Dermis lymphatic vessel endothelial cell (primary cell): ENCODE measurements at places on chromosomes 1 and 21. TPM values are rescaled to one million over a fixed set of nuclear protein-coding genes. Genes with fewer than 3 reads are reported as not detected.

Gene IL23R
- total RNA-seq: not detected in 2 replicates

Gene PRUNE1
- 5.6 and 6.3 TPM in 2 replicates for total RNA-seq

Gene RHD
- 0.09 and 0.33 TPM in 2 replicates for total RNA-seq

Gene OR2G6
- not detected in 2 replicates for total RNA-seq

Gene CFAP74
- total RNA-seq: not detected in 2 replicates

Gene SAMD13
- 0.43 and 1.0 TPM in 2 replicates for total RNA-seq

Gene ANKRD35
- under 0.01 TPM in 1 of 2 replicates, not detected in the other for total RNA-seq

Gene TRIM17
- total RNA-seq: not detected in 2 replicates

Gene PRPF38A
- 12.9 and 15.0 TPM in 2 replicates for total RNA-seq

Gene UQCRHL
- total RNA-seq: 4.8 and 6.6 TPM in 2 replicates

Gene CD101
- total RNA-seq: 0.76 and 0.95 TPM in 2 replicates

Gene PSRC1
- 1.0 and 1.3 TPM in 2 replicates for total RNA-seq

Gene TMPRSS2
- not detected in 2 replicates for total RNA-seq

Gene SRGAP2C
- total RNA-seq: 33.2 and 54.7 TPM in 2 replicates

Gene CHML
- total RNA-seq: 10.3 and 14.0 TPM in 2 replicates

Gene ADAMTS4
- total RNA-seq: 10.0 and 13.3 TPM in 2 replicates

Gene CNIH4
- total RNA-seq: 85.8 and 96.3 TPM in 2 replicates

Gene MSH4
- total RNA-seq: 0.11 and 0.17 TPM in 2 replicates

Gene GIPC2
- total RNA-seq: 39.4 and 41.4 TPM in 2 replicates

Gene MIB2
- 33.8 and 35.0 TPM in 2 replicates for total RNA-seq

Gene HUNK
- total RNA-seq: under 0.01 TPM in 2 replicates

Gene KRTAP10-9
- not detected in 2 replicates for total RNA-seq

Gene BARHL2
- not detected in 2 replicates for total RNA-seq

Gene GJB3
- total RNA-seq: under 0.01 and 0.09 TPM in 2 replicates

Gene LRRC38
- total RNA-seq: 0.11 TPM in 1 of 2 replicates, not detected in the other

Gene RGL1
- 17.7 and 39.5 TPM in 2 replicates for total RNA-seq

Gene S100A12
- total RNA-seq: not detected in 2 replicates

Gene RIMS3
- total RNA-seq: 0.43 TPM in 2 replicates

Gene NCMAP
- total RNA-seq: not detected in 2 replicates

Gene NR5A2
- total RNA-seq: 1.8 and 2.5 TPM in 2 replicates

Gene GPR37L1
- total RNA-seq: not detected in 2 replicates

Gene FMO5
- total RNA-seq: 2.9 and 3.9 TPM in 2 replicates

Gene PAPPA2
- total RNA-seq: under 0.01 and 0.09 TPM in 2 replicates

Gene DLGAP3
- total RNA-seq: not detected in 2 replicates

Gene ANGPTL7
- total RNA-seq: not detected in 2 replicates

Gene GJA5
- under 0.01 and 0.09 TPM in 2 replicates for total RNA-seq

Gene ADAMTS5
- total RNA-seq: 0.43 and 2.9 TPM in 2 replicates

Gene LIN28A
- total RNA-seq: not detected in 2 replicates

Gene NME7
- 12.9 and 19.3 TPM in 2 replicates for total RNA-seq

Gene TMEM52
- total RNA-seq: not detected in 2 replicates

Gene AIRE
- total RNA-seq: not detected in 2 replicates

Gene CDA
- 0.43 and 0.95 TPM in 2 replicates for total RNA-seq

Gene LDLRAP1
- 10.6 and 16.6 TPM in 2 replicates for total RNA-seq

Gene AVPR1B
- not detected in 2 replicates for total RNA-seq

Gene DNAJB4
- total RNA-seq: 224 and 234 TPM in 2 replicates
